PC-9 (cell line): ENCODE measurements at places on chromosomes 4 and X. TPM values are rescaled to one million over a fixed set of nuclear protein-coding genes. Genes with fewer than 3 reads are reported as not detected.

Gene SLC6A14
- 0.44 and 0.60 TPM in 2 replicates for total RNA-seq

Gene TACC3
- total RNA-seq, result 134 TPM in 2 replicates

Gene ZNF732
- total RNA-seq, result not detected in 2 replicates

Gene PIN4
- 5.8 and 9.7 TPM in 2 replicates for total RNA-seq

Gene ARSJ
- 0.55 and 1.3 TPM in 2 replicates for total RNA-seq

Gene MAGEC2
- not detected in 2 replicates for total RNA-seq

Gene SHROOM2
- 0.05 and 0.17 TPM in 2 replicates for total RNA-seq

Gene CHM
- 14.8 and 15.8 TPM in 2 replicates for total RNA-seq

Gene USP17L12
- not detected in 2 replicates for total RNA-seq

GRCh38 chr4:31021008-31021407 lies 300.8 kb downstream of the PCDH7 start:
- no peak for DNase-seq

- DNase-seq, result no peak
Observed at GRCh38 chr4:182806259-182807252, 110.6 kb downstream of the DCTD start.

DNA sequence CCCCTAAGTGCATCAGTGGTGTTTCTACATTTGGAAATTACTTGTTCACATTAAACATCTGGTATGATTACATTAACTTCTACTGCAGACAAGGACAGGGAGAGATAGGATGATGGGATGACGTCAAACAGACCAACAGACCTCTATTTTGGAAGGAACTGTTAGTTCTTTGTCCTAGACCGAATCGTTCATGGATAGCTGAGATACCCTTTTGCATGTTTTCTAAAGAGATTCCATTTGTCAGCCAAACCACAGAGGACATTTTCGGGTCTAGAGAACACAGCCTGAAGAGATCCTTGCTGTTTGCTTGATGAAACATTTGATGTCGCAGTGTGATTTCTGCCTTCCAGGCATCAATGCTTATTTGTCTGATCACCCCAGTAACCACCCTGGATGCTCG lies 27.7 kb downstream of the CHST7 start:
- DNase-seq, result no peak

GRCh38 chr4:52873191-52873590 lies 11.1 kb downstream of the RASL11B start:
- no peak for DNase-seq

- DNase-seq, result no peak
Observed at GRCh38 chr4:10534820-10535219, 77.6 kb upstream of the ZNF518B start.

DNA sequence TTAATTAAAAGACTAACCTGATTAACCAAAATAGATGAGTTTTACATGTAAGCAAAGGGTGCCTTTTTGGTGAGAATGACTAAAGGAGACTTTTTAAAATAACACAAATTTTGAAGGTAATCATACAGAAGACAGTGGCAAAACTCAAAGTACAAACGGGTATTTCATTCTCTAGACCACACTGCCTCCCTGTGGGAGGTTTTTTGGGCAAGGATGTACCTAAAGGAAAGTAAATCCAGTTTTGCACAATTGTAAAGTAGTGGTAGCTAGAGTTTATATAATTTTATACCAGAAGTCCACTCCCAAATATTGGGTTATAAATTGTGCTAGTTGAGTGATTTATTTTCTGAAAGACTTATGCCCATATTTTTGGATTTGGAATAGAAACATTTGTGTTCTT lies 201.0 kb downstream of the PAPSS1 start:
- peak; percentile 5 for DNase-seq

DNA sequence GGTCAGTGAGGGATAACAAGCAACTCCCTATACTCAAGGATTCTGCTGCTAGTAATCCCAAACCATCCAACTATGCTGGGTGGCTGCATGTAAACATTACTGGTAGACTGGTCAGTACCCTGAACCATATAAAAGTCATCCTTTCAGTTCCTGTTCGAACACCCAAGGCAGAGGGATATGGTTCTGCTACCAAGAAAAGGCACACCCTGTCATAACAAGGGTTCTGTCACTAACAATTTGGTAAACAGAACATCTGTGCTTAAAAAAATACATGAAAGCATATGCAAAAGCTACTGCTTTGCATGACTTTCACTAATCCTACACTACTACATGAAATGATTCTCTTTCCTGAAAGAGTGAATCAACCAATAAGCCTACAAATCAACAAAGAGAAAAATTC lies 76.8 kb upstream of the MCF2 start:
- DNase-seq, result no peak

DNA sequence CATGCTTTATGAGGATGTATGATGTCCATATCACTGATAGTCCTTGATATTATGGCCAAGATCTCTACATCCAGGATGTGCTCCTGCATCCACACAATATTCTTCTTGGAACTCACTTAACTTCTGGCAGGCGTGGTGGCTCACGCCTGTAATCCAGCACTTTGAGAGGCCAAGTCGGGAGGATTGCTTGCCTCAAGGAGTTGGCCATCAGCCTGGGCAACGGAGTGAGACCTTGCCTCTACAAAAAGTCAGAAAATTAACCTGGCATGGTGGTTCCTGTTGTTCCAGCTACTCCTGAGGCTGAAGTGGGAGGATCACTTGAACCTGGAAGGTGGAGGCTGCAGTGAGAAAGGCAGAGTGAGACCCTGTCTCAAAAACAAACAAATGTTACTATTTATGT lies 2.3 kb upstream of the HNRNPD start:
- DNase-seq, result no peak

GRCh38 chrX:70554081-70554480 lies 109.4 kb downstream of the DLG3 start:
- no peak for DNase-seq

DNA sequence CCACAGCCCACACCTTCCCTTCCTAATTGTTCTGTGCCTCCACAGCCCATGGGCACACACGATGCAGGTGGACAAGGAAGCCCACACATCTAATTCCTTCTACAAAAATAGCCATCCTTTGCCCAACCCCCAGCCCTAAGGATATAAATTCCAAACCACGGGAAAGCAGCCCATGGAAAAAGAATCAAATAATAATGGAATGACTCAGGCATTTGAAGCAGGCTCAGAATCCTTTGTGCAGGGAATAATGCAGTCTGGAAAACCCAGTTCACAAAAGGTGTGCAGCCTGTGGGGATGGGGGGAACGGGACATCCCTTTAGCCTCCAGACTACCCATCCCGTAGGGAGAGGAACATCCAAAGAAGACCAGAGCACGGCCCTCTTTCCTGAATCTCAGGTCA lies 342.3 kb upstream of the GALNT7 start:
- DNase-seq, result no peak

GRCh38 chr4:152524427-152524826 lies 11.5 kb downstream of the FBXW7 start:
- DNase-seq, result no peak

GRCh38 chrX:45007598-45007997 lies 134.6 kb downstream of the KDM6A start:
- DNase-seq, result no peak

DNA sequence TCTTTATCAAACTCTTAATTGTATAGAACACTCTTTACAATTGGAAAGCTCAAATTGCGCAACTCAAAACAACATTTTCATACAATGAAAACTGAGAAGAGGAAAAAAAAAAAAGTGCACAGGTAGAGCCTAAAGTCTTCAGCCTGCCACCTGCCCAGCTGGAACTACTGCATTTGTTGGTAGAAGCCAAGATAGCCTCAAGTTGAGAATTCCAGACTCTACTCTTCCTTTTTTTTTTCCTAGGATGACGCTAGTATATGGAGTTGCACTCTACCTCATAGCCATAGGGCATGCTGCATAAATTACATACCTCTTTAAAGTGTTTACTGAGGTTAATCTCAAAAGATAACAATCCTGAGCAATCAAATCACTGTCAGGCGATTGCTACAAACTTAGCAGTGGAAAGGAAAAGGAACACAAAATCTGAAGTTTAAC lies 13.6 kb downstream of the ABCG2 start:
- peak; percentile 60 for DNase-seq

- no peak for DNase-seq
Observed at GRCh38 chrX:151973851-151974335, 583 bp downstream of the GABRE start.

DNA sequence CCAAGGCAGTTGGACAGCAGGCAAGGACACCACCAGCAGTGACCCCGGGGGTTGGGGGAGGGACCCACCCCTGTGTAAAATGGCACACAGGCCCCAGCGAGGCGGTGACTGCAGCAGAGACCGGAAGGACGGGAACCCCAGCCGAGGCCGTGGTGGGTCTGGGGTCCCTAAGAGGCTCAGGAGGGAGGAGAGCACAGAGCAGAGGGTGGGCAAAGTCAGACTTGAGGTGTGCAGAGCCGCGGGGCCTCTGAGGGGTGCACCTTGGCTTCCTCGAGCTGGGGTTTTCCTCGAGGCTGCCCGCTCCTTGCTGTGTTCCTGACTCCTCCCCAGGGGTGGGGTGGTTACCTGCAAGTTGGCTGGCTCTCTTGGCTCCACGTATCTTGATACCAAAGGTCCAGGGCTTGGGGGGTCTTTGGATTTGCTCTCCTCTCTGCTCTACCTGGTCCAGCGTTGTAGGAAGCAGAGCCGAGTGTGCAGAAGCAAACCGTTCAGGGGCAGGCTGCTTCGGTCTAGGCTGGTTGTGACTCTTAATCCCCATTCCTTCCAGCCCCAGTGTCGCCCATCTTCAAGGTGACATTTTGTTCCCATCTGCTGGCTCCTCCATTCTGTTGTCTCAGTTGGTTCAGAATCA lies 37.9 kb upstream of the SORCS2 start:
- DNase-seq, result no peak

DNA sequence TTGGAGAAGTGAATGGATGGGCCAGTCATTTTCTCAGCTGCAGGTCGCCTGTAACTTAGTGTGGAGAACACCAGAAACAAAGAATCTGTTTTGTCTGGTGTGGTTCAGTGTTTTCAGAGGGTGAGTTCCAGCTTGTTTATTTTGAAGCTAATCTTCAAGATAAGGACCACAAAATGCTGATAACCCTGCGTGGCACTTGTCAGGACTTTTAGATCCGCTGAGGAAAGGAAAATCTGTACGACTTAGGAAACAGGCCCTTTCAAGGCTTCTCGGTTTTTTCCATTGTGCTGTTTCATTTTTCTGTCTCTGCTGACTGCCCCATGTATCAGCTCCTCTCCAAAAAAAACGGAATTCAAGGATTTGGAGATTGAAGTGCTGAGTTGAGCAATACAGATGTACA lies 8.7 kb upstream of the ANAPC4 start:
- no peak for DNase-seq

GRCh38 chr4:67460574-67460973 lies 84.7 kb downstream of the CENPC start:
- no peak for DNase-seq

DNA sequence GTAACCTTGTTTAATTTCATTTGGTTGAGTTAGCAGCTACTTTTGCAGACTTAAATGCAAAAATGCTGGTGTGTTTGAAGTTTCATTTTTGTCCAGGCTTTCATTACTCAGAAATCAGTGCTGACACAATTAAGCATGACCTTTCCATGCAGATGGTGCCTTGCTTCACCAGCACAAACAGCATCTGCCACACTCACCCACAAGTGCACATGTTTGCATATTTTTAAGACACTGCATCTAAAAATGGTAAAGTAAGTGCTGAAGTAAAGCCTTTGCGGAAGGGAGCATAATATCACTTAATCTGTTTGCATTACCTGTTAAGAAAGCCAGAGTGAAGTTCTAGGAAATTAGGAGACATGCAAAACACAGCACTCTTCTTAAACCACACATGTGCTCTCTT lies 7.3 kb upstream of the DAPP1 start:
- no peak for DNase-seq

DNA sequence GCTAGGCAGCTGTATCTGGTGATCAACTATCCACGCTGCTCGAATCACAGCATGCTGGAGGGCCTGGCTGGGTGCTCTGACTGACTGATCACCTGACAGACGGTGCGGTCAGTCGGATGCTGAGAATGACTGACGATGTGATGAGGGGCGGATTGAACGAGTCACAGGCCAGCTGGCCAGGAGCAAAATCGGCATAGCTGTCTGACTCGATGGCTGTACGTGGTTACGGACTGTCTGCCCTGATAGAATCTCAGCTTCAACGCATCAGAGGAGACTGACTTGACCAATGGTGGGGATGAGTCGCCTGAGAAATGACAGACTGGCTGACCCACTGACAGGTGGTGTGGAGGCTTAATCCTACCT lies 1.0 kb upstream of the SUV39H1 start:
- no peak for DNase-seq
